Stomach (tissue), 19 donors: ENCODE measurements at places on chromosomes 5 and 9. TPM values are rescaled to one million over a fixed set of nuclear protein-coding genes. Genes with fewer than 3 reads are reported as not detected.

The BARHL1 gene
- not detected for total RNA-seq

The RASEF gene
- total RNA-seq = 10.3 TPM

The CYLC2 gene
- total RNA-seq = not detected

The DOCK2 gene
- 11.6 TPM for total RNA-seq

GRCh38 chr9:75181750-75182149, 93.4 kb downstream of the OSTF1 start:
- peak; percentile 20 for DNase-seq
- no peak overlapping the region for H3K4me3 ChIP-seq
- no peak overlapping the region for H3K27ac ChIP-seq
- H3K27me3 ChIP-seq = no peaks in the 10 kb centered on the region

The ZDHHC11 gene
- 18.9 TPM for total RNA-seq

GRCh38 chr9:80093695-80094094, 521.9 kb downstream of the TLE4 start:
- H3K27ac ChIP-seq = no peak overlapping the region
- H3K27me3 ChIP-seq = no peaks in the 10 kb centered on the region
- no peaks in the 10 kb centered on the region for H3K4me1 ChIP-seq
- no peak for DNase-seq

The RABEPK gene
- total RNA-seq = 15.1 TPM

DNA sequence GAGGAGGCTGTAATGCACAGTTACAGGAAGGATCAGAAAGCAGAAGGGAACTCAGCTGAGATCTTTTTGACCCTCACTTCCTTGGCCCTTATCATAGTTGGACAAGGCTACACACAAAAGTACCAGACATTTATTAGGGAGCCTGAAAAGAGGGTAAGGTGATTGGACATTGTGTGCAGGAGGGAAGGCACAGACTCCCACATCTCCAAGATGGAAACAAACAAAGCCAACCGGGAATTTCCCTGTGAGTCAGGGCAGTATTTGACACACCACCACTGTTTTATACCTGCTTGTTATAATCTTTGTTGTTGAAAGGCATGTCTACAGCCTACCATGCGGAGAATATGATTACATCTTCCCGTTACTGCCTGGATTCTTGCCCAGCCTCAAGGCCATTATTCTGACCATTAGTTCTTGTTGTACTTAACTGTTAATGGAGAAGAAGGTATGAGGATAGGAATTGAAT, 3.0 kb upstream of the CCNG1 start:
- DNase-seq = peak; percentile 50
- peaks cover 15% of the 10 kb centered on the region for H3K4me1 ChIP-seq
- peak overlapping the region; percentile 31 for H3K27ac ChIP-seq
- no peaks in the 10 kb centered on the region for H3K27me3 ChIP-seq
- no peaks in the 10 kb centered on the region for H3K36me3 ChIP-seq
- no peak overlapping the region for H3K4me3 ChIP-seq

- H3K4me1 ChIP-seq = no peaks in the 10 kb centered on the region
- no peak for DNase-seq
- no peak overlapping the region for H3K4me3 ChIP-seq
- H3K36me3 ChIP-seq = no peaks in the 10 kb centered on the region
- no peaks in the 10 kb centered on the region for H3K27me3 ChIP-seq
- H3K27ac ChIP-seq = no peak overlapping the region
These were observed 39.4 kb upstream of the ERCC6L2 start for GRCh38 chr9:95836072-95836471.

DNA sequence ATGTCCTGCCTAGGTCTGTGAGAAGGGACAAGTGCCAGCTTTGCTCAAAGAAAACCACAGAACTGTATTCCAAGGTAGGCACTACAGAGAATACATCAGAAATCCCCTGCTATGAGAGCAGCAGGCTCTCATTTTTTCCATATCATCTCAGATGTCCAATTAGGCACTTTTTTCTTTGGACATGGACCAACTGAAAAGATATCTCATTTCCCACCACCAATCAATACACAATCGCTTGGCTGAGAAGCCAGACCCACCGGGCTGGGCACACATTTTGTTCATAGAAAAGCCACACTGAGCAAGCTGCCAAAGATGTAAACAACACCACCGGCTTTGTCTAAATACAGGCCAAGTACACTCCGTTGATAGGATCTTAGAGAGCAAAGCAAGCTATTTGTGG, 25.9 kb downstream of the STOM start:
- peaks cover 98% of the 10 kb centered on the region for H3K36me3 ChIP-seq
- no peak for DNase-seq
- no peaks in the 10 kb centered on the region for H3K27me3 ChIP-seq
- H3K4me3 ChIP-seq = no peak overlapping the region
- peaks cover 80% of the 10 kb centered on the region for H3K4me1 ChIP-seq

DNA sequence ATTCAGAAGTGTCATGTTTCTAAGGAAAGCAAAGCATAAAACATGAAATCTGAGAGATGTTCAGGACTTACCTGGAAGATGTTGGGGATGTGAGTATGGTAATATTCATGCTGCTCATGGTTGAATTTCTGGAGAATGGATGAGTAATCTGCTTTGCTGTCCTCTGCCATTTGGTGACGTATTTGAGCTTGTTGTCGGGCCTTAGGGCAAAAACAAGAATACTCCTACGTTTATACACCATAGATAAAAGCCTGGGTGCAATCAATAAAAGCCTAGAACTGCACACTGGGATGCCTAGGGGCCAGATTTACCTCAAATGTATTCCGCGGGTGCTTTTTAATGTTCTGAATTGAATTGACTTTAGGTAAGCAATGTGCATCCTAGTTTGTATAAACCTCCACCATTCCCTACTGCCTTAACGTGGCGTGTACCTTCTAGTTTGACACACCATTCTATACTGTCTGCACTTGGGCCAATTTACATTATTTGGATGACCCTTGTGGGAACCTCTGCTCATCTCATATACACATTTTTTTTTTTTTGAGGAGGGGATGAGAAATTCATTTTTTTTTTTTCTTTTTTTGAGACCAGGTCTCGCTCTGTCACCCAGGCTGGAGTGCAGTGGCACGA, 94.4 kb downstream of the USP20 start:
- H3K27me3 ChIP-seq = no peaks in the 10 kb centered on the region
- H3K4me1 ChIP-seq = peaks cover 20% of the 10 kb centered on the region
- no peak overlapping the region for H3K27ac ChIP-seq
- no peak for DNase-seq
- H3K4me3 ChIP-seq = no peak overlapping the region

- H3K4me1 ChIP-seq = no peaks in the 10 kb centered on the region
- no peaks in the 10 kb centered on the region for H3K36me3 ChIP-seq
- no peaks in the 10 kb centered on the region for H3K27me3 ChIP-seq
- peak; percentile 55 for DNase-seq
- H3K4me3 ChIP-seq = no peak overlapping the region
These were observed 377.3 kb downstream of the KIAA0825 start for GRCh38 chr5:94240993-94241651.

- peak; percentile 80 for DNase-seq
- H3K4me3 ChIP-seq = no peak overlapping the region
- no peaks in the 10 kb centered on the region for H3K36me3 ChIP-seq
- H3K27ac ChIP-seq = no peak overlapping the region
- H3K27me3 ChIP-seq = no peaks in the 10 kb centered on the region
- H3K4me1 ChIP-seq = peaks cover 37% of the 10 kb centered on the region
These were observed 1.7 kb upstream of the CNTRL start for GRCh38 chr9:121073038-121073437.

The PDE6A gene
- not detected for total RNA-seq

DNA sequence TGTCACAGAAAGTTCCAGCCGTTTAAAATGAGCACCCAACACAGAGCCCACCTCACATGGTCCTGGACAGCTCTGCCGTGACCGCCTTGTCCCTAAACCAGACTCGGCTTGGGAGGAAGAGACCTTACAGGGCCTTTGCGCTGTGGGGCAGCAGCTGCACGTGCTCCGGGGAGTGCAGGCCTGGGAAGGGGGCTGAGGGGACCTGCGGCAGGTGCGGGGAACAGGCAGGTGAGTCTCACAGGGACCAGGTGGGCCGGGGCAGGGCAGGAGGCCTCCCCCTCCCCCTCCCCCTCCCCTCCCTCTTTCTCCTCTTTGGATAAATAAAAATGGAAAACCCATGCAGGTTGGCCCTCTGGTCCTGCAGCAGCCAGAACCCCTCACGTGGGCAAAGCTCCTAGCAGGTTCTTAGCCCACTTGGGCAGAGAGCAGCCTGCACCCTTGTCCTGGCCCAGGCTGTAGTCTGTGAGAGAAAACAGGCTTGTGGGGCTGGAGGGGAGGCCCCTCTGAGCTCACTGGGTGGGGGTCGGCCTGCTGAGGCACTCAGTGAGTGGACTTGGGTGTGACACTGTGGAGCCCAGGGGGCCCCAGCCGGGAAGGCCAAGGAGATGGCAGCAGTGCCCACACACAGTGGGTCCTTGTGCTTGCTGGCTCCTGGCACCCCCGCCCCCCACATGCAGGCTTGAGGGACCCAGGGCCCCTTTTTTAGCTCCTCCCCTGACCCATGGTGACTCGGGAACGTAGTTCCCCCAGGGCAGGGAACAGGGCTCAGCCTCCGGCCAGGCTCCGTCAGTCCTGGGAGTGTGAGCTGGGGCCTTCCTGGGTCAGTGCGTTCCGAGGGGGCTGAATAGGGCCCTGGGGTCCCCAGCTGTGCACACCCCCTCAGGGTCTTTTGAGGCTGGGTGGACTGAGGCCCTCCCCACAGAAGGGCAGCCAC, 40.0 kb upstream of the CACNA1B start:
- no peak overlapping the region for H3K27ac ChIP-seq
- peaks cover 60% of the 10 kb centered on the region for H3K36me3 ChIP-seq
- no peaks in the 10 kb centered on the region for H3K4me1 ChIP-seq
- H3K27me3 ChIP-seq = no peaks in the 10 kb centered on the region
- H3K4me3 ChIP-seq = no peak overlapping the region
- DNase-seq = no peak

- H3K36me3 ChIP-seq = no peaks in the 10 kb centered on the region
- no peaks in the 10 kb centered on the region for H3K4me1 ChIP-seq
- H3K4me3 ChIP-seq = no peak overlapping the region
- no peaks in the 10 kb centered on the region for H3K27me3 ChIP-seq
- DNase-seq = no peak
- H3K27ac ChIP-seq = no peak overlapping the region
These were observed 50.9 kb upstream of the DMRTA1 start for GRCh38 chr9:22395687-22396141.

The TGFBI gene
- total RNA-seq = 70.1 TPM

DNA sequence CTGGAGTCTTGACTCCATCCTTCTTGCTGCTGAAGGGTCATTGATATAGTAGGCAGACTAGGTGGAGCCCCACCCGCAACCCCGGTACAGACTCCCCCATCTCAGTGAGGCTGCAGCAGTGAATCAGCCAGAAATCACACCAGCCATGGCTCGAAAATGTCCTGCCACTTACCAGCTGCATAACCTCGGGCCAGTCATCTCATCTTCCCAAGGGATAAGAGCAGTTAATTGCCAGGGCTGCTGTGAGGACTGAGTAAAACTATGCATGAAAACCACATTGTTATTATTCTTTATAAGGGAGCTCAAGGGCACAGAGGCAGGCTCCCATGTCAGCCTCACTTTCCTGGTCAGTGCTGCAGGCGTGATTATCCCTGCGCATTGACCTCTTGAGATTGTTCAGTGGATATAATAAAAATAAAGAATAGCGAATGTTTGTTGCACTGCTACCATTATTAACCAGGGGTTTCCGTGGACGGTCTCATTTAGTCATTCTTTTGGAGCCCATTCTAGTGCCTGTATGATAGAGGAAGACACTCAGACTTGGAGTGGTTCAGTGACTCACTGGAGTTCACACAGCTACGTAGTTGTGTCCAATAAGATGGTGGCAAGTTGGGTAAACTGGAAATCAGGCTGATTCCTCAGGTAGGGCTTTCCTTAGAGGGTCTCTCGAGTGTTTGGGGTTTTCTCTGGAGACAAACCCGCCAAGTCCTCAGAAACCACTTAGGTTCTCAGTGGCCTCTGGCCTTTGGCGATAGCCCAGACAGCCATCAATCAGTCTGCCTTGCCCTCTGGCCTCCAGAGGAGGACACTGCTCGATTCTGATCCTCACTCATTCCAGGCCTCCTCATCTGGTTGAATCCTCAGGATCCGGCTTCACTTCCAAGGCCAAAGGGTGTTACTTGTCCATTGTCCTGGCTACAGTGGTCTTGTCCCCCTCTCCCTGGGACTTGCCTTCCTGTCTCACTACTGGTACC, 39.9 kb downstream of the COL15A1 start:
- H3K36me3 ChIP-seq = no peaks in the 10 kb centered on the region
- no peaks in the 10 kb centered on the region for H3K4me1 ChIP-seq
- DNase-seq = no peak
- no peaks in the 10 kb centered on the region for H3K27me3 ChIP-seq

The CACFD1 gene
- total RNA-seq = 11.7 TPM

The OLFML2A gene
- total RNA-seq = 4.1 TPM

DNA sequence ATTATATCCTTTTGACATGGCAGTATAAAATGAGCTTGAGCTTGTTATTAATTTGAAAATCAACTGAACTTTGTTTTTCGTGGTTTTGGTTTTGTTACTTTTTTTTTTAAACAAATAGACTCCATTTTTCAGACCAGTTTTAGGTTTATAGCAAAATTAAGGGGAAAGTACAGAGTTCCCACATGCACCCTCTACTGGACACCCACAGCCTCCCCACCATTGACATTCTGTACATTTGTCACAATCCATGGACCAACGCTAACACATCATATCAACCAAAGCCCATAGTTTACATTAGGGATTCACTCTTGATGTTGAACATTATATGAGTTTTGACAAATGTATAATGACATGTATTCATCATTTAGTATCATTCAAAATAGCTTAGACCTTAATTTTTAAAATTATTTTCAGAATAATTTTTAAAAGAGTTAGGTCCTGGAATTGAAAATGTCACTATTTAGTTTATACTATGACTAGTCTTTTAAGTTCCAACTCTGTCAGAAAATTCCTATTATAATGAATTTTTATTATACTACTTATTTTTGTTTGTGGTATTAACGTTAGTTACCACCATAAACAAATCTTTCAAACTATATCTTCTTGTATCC, 35.3 kb upstream of the JMY start:
- H3K27me3 ChIP-seq = no peaks in the 10 kb centered on the region
- no peak overlapping the region for H3K27ac ChIP-seq
- no peaks in the 10 kb centered on the region for H3K36me3 ChIP-seq
- DNase-seq = peak; percentile 33
- no peaks in the 10 kb centered on the region for H3K4me1 ChIP-seq

The IRGM gene
- 4.7 TPM for total RNA-seq

DNA sequence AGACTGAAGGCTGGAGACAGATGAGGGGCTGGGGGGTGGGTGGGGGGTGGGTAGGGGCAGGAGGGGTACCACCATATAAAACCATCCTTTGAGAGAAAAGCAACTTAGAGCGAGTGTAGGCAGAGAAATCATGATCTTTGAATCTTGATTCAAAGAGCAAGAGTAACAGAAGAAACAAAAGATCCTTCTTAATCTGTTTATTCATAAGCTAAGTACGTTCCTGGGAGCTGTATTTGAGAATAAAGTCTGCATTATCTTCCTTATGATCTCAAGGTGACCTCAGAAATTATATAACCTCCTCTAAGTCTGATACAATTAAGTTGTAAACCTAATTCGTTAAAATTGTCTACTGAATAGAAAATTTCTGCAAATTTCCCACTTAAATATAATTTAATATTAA, 558.8 kb downstream of the NR2F1-AS1 start:
- no peaks in the 10 kb centered on the region for H3K27me3 ChIP-seq
- no peaks in the 10 kb centered on the region for H3K4me1 ChIP-seq
- H3K27ac ChIP-seq = no peak overlapping the region
- no peak overlapping the region for H3K4me3 ChIP-seq
- DNase-seq = no peak
- H3K36me3 ChIP-seq = no peaks in the 10 kb centered on the region

The GLRA1 gene
- not detected for total RNA-seq
